ENCODE measurements at places on chromosomes 4 and X. TPM values are rescaled to one million over a fixed set of nuclear protein-coding genes. Genes with fewer than 3 reads are reported as not detected.

FATE1 gene
- 0.78 TPM for total RNA-seq

DNA sequence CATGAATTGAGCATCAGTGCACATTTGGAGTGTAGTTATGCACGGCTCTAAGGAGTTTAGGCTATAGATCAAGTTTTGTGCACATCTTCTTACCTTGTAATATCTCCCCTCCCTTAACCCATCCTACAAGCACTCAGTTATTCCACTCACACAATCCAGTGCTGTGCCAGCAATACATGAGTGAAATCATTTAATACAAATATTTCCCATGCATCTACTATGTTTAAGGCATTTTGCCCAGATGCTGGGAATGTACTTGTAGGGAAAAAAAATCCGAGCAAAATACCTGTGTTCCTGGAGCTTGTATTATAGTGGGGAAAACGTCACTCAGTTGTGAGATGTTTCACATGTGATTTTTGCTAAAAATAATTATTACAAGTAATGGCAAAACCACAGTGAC lies 191.6 kb upstream of the LDB2 start:
- H3K27ac ChIP-seq = no peak overlapping the region
- H3K27me3 ChIP-seq = peaks cover 14% of the 10 kb centered on the region
- H3K4me3 ChIP-seq = no peak overlapping the region
- no peaks in the 10 kb centered on the region for H3K36me3 ChIP-seq
- DNase-seq = no peak
- no peaks in the 10 kb centered on the region for H3K4me1 ChIP-seq

GRCh38 chr4:129342819-129343408 lies 247.0 kb downstream of the C4orf33 start:
- H3K4me3 ChIP-seq = no peak overlapping the region
- no peak for DNase-seq
- H3K4me1 ChIP-seq = no peaks in the 10 kb centered on the region
- H3K36me3 ChIP-seq = no peaks in the 10 kb centered on the region
- H3K27me3 ChIP-seq = no peaks in the 10 kb centered on the region

ZBTB33 gene
- 41.3 TPM for total RNA-seq

DNA sequence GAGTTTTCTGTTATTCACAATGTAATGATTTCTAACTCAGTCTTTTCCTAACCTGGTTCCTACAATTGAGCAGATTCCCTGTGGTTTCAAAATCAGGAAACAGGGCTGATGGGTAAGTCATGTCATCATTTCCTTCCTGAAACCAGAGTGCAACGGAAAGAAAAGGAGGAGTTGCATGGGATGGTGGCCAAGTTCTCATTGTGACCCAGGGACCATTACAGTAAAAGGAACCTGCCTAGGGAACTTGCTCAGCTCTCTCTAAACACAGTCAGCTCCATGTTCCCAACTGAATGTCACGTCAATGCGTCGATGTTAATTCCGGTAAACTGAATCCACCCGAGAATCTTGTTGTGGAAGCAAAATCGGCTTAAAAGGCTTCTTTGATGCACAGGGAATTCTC lies 51.2 kb downstream of the LGI2 start:
- H3K36me3 ChIP-seq = no peaks in the 10 kb centered on the region
- peaks cover 32% of the 10 kb centered on the region for H3K27me3 ChIP-seq
- no peaks in the 10 kb centered on the region for H3K4me1 ChIP-seq
- H3K4me3 ChIP-seq = no peak overlapping the region
- DNase-seq = no peak
- no peak overlapping the region for H3K27ac ChIP-seq

DNA sequence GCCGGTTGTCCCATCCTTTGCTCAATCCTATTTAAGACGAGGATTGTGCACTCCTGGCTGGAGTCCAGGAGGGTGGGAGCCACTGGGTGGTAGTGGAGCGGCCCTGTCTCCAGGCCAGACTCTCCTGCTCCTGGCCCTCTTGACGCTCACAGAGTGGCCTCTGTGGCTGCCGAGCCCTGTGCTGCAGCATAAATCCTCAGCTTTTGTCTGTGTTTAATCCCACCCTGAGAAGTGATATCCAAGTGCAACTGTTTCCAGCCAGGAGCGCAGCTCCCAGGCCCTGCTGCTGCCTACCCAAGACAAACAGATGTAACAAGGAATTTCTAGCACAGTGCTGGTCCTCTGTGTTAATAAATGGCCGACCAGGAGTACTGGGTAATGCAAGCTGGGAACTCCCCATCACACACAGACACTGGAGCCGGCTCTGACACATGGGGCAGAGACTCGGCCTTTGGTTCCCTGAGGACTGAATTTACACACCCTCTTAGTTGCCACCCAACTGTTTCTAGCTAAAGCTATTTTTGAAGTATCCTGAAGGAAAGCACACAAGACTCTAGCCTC lies 85.3 kb downstream of the GATB start:
- no peaks in the 10 kb centered on the region for H3K27me3 ChIP-seq
- H3K36me3 ChIP-seq = no peaks in the 10 kb centered on the region
- no peak for DNase-seq
- peaks cover 5% of the 10 kb centered on the region for H3K4me1 ChIP-seq
- H3K27ac ChIP-seq = no peak overlapping the region

Measured in progenitor cell of endocrine pancreas (in vitro differentiated cells).